ENCODE measurements at places on chromosomes 4 and X. TPM values are rescaled to one million over a fixed set of nuclear protein-coding genes. Genes with fewer than 3 reads are reported as not detected.

Gene AP1S2
- 7.6 TPM for total RNA-seq

Gene SASH3
- total RNA-seq, result 45.4 TPM

Gene MAD2L1
- total RNA-seq, result 6.7 TPM

Gene HSFX3
- not detected for total RNA-seq

Gene ASMT
- not detected for total RNA-seq

Gene GPAT3
- total RNA-seq, result 7.4 TPM

Gene PTTG2
- not detected for total RNA-seq

Gene SRPX2
- total RNA-seq, result 8.1 TPM

Data from Peyer's patch (tissue), 4 donors.